Right lung (tissue), 10 donors: ENCODE measurements at places on chromosomes 6 and 20. TPM values are rescaled to one million over a fixed set of nuclear protein-coding genes. Genes with fewer than 3 reads are reported as not detected.

Gene HTR1B
- polyA plus RNA-seq: not detected

Gene MCCD1
- polyA plus RNA-seq: not detected

Gene FBXO30
- 14.0 TPM for polyA plus RNA-seq

Gene PGC
- 10.5 TPM for polyA plus RNA-seq

Gene HECA
- 17.8 TPM for polyA plus RNA-seq

Gene ENPP3
- polyA plus RNA-seq: 0.81 TPM

DNA sequence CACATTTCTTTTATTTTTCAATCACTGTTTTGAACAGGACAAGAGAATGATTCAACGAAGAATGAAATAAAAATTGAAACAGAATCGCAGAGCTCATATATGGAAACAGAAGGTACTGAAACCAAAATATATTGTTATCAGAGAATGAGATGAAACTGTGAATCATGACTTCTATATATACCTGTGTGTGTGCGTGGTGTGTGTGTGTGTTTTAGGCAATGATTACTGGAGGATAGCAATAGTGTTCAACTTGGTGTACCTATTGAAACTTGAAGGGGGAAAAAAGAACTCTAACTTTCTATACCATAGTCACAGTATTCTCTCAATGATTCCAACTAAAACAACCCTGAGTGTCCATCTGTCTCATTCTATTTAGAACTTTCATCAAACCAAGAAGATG is 586.6 kb downstream of the KIF16B start:
- no peak for DNase-seq

DNA sequence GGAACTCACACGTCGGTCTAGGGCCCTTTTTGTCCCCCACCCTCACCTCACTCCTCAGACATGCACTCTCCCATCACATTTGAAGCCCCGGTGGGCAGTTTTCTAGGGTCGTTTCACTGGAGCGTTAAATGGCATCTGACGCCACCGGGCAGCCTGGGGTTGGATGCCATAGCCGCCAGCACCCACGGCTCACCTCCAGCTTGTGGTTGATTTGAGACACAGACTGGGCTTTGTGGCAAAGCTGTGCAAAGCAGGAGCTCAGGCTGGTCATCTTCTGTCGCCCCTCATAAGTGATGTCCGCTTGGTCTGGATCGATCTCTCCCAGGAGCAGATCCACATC is 530 bp downstream of the GOPC start:
- DNase-seq: no peak

DNA sequence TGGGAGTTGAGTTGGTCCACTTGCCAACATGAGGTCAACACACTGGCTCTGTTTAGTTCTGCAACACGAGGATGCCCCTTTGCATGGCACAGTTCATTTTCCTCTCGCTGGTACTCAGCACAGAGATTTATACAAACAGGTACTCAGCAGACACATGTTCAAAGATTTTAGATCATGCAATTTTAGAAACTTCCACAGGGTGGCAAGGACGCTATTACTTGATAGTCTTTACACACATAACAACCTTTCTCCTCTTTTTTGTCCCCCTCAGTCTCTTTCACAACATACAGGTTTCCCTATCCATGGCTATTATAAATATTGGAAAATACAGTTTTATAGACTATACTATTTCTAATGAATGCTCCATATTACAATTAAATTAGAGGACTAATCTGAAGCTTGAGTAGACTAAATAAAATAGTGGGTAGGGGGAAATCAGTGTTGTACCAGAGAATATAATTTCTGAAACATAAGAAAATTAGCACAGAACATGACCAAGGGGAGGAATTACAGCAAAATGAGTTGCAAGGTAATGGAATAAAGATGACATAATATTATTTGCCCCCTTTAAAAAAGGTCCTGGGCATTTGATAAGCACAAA is 331.8 kb upstream of the BTBD3 start:
- no peak for DNase-seq

- DNase-seq: peak; percentile 49
Measured at GRCh38 chr6:104256646-104257045, 603.1 kb downstream of the HACE1 start.

DNA sequence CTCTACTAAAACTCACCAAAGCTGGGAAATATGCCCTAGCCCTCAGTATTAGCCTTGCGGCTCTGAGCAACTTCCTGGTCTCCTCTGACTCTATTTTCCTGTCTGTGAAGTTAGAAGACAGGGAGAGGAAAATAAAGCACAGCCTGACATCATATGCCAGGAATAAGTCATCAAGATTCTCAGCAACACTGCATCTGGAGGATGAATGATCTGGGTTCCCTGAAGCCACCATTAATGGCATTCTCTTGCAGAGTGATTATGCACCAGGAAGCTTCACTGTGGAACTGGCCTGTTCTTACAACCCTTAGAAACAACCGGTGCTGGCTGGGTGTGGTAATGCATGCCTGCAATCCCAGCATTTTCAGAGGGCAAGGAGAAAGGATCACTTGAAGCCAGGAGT is 12.4 kb downstream of the ADGRF5 start:
- DNase-seq: no peak

- DNase-seq: no peak
Measured at GRCh38 chr6:21780141-21780540, 186.6 kb downstream of the SOX4 start.

- no peak for DNase-seq
Measured at GRCh38 chr6:170253226-170253909, 37.5 kb downstream of the DLL1 start.

DNA sequence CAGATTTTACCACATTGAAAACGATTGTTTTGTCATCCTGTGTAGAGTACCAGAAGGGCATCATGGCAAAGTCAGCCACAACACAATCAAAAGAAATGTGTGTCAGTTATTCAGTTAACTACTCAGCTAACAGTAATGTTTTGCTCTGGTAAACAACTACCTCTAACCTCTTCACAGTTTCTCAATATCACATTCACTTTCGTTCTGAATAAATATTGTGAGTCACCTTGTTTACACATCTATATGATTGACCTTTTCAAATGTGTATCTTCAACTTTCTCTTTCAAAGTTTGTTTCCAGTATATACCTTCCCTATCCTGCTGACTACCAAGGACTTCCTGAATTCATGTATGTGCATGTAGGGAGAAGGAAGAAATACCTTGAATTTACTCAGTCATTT is 216.6 kb upstream of the UFL1 start:
- DNase-seq: no peak

DNA sequence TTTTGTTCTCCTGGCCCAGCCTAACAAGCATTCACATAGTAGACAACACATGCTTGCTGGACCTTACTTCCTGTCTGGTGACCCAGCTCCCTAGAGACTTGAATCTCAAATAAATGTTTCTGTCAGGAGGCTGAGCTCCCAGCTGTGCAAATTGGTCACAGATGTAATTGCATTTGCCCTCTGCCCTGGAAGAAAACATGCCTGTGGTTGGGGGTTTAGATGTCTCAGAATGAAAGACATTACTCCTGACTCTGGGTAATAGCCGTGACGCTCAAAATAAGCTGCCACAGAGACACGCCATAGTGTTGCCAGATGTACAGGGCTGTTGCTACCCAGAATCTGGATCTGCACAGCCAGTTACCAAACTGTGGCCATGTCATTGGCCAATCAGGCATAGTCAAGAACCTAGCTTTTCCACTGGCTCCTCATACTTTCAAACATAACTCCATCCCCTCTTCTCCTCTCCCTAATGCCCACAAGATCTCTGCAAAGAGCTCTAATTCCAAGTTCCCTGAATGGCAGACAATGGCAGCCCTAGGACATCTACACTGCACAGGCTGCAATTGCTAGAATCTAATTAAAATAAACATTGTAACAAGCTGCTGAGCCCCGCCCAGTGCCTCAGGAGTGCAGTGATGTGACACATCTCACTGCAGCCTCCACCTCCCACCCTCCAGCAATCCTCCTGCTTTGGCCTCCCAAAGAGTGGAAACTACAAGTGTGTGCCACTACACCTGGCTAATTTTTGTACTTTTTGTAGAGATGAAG is 32.8 kb upstream of the GMPR start:
- DNase-seq: no peak

DNA sequence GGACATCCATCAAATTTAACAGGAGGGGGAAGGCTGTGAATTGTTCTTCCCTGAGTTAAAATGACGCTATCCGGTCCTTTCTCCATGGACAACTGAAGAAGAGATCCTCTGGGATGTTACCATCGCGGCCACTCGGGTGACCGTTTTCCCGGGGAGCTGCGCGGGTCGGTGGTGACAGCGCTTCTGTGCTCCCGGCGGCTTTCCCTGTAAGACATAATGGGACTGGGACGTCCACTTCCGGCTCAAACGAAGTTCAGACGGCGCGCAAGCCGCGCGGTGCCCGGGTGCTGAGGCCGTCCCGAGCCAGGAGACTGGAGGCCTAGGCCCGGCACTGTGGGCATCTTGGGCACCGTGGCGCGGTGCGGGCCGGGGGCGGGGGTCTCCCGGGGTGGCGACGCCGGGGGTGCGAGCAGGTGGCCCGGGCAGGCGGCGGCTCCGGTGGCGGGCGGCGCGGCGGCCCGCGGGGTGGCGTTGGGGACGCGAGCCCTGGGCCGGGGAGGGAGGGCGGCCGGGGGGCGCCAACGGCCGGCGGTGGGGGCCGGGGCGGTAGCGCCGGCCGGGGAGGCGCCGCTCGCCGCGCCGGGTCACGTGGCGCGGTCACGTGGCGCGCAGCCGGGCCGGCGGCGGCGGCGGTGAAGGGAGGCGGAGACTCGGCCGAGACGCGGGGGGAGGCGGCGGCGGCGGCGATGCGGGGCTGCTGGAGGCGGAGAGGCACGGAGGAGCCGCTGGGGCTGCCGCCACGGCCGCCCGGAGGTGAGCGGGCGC is 63.6 kb downstream of the GTF2H5 start:
- DNase-seq: peak; percentile 58

DNA sequence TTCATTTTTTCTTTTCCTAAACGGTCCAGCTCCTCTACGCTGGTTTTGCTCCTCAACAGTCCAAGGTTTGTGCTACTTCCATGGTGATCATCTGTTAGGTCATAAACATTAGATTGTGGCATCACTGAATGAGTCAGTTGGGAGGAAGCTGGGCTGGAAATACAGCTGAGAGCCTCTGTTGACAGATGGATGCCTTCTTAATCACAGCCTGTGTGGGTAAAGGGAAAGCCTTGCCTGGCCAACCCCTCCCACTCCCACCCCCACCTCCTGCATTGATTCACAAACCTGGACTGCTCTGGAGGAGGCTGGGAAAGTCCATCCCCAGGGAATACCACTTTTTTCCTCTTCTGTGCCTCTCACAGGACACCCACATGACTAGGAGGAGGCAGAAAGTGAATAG is 180.6 kb upstream of the CCN2 start:
- DNase-seq: no peak
